ENCODE measurements at places on chromosomes 2 and 18. TPM values are rescaled to one million over a fixed set of nuclear protein-coding genes. Genes with fewer than 3 reads are reported as not detected.
A peak's percentile ranks its signal among the peaks of the same experiment; 100 is the strongest.

- DNase-seq = no peak
Measured at GRCh38 chr2:223052548-223053483, 826 bp downstream of the KCNE4 start.

DNA sequence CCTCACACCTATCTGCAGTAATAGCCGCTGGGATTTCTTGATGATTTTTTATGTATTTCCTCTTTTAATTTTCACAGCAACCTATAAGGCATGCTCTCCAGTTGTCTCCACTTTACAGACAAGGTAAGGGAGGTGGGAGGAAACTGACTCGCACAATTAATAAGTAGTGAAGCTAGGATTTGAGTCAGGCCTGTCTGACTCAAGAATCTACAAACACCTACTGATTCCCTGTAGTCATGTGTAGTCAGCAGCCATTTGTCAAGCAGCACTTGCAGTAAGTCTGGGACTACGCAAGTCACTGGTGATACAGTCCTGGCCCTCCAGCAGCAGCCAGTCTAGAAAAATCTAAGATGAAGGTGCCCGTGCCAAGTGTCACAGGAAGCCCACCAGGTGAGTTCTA lies 193.6 kb upstream of the PKDCC start:
- DNase-seq = no peak

DNA sequence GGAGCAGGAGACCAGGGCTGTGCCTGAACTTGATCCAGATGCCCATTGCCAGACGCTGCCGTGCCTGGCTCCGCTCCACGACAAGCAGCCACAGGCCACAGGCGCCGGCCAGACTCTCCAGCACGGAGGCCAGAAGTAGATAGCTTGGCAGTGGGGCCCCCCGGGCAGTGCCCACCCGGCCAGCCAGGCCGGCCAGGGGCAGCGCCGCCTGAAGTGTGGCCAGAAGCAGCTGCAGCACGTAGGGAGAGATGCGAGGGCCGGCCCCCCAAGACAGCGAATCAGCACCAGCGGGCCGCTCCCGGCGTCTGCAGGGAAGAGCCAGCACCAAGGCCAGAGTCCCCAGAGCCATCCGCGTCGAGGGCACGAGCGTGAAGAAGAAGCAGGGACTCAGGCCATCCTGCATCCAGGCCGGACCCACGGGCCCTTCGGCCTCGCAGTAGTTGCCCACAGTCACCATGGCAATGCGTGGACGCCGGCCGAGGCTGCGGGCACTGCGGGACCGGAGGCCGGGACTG lies 484 bp downstream of the ABCB6 start:
- DNase-seq = no peak

- DNase-seq = no peak
Measured at GRCh38 chr2:234254783-234255521, 204.4 kb downstream of the SPP2 start.

GRCh38 chr2:49794396-49794795 lies 640.1 kb upstream of the FSHR start:
- no peak for DNase-seq

DNA sequence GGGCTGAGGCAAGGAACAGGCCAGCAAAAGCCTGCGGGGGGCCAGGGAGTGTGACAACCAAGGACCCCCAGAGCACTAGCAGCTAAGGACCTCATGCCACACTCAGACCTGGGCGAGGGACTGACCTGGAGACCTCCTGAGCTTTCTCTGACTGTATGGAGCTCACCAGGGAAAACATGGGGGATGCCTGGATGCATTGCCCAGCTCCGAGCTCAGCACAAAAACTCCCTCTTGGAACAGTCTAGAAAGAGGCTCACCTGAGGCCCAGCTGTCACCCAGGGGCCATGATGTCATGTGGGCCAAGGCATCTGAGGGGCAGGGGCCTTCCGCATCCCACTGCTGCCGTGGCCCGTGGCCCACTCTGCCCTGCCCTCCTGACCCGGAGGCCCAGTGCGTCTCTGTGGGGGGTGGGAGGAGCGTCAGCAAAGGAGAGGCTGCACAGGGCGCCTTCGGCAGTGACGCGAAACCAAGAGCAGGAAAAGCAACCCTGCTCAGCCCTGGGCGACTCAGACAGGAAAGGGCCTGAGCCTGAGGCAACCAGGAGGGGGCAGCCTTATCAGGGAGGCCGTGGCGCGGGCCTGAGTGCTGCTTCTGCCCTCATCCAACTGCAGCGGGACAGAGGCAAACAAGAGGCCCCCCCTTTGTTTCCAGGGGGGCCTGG lies 57.3 kb upstream of the ALPP start:
- peak; percentile 88 for DNase-seq

- no peak for DNase-seq
Measured at GRCh38 chr2:102396012-102396411, 26.9 kb upstream of the IL18RAP start.

DNA sequence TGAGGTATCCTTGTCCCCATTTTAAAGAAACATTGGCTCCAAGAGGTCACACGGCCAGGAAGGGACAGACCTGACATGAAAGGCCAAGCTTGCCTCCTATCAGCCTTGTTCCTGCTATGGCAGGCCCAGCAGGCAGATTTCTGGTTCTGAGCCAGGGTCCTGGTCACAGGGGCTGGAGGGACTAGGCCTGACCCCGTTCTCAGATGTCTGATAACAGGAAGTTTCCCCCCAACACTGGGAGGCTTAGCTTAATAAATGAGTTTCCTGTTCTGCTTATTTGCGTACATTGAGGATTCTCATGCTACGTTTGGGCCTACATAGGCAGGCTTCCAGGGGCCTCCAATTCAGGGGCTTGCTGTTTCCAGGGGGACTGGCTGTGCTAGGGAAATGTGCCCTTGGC lies 107.8 kb upstream of the LTBP1 start:
- DNase-seq = no peak

DNA sequence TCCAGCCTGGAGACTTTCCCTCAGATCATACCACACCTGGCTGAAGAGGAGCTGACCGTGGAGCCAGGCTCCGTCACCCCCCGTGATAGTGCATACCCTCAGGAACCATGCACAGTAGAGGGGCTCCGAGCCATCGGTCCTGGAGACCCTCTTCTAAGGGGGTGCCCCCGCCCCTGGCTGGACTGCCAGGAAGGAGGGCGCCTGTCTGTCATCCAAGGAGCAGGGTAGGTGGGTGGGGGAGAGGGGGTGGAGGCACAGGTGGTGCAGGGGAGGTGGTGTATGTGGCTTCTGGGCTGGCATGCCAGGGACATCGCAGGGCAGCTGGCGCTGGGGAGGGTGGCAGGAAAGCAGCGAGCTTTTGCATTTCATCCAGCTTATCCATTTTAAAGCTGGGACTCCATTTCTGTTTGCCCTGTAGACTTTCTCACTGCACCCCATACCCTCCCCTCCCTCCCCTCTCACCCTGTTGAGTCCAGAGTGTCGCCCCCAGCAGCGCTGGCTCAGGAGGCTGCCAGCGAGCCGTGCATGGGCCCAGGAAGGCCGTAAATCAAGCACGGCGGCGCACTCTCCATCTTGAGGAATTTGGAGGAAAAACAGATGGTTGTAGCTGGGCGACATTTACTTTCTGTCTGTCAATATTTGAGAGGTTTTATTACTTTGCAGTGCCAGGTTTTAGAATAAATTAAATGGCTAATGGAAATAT lies 56.2 kb upstream of the HS6ST1 start:
- DNase-seq = no peak

DNA sequence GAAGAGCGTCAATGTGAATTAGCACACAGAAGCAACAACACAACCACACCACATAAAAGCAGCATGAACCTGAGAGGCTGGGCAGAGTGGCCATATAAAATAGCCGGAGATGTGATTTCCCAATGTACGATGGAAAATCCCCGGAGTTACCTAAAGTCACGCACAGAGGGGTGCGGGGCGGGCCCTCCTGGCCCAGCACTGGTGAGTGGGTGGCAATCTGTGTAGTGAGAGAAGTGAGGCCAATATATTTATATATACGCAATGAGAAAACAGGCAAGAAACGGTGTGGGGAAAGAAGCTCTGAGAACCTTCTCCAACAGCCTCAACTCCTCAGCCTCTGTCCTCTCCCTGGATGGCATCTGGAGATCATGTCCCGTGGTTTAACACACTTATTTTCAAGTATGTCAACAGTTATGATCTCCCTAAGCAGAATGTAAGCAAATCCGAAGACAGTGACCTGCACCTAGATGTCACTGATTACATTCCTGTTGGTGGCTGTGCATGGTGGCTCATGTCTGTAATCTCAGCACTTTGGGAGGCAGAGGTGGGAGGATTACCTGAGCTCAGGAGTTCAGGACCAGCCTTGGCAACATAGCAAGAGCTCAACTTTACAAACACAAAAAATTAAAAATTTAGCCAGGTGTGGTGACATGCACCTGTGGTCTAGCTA lies 41.6 kb downstream of the CRACDL start:
- no peak for DNase-seq

DNA sequence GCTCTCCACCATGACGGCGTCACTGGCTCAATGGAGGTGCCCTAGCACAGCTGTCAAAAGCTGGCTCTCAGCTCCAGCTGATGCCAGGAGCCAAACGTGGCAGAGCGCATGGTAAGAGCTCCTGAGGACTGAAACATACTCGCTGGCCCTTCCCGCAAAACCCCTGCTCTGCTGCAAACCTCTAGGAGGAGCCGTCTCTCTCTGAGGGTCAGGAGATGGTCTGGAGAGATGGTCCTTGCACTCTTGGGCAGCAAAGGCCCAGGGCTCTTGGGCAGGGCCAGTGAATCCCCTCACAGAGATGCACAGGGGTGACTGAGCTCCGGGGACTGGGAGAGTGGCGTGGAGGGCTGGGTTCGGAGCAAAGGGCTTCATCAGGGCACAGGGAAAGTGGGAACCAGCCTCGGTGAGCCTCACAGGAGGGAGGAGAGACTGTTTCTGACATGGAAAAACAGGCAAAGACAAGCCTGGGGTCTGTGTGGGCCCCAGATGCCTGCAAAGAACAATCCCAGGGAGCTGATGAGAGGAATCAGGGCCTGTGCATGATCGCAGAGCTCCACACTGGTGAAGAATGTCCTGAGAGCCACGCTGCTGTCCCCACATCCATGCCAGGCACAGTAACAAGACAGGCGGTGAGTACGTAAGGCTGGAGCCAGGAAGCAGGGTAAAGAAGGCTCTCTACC lies 17.2 kb downstream of the SNORC start:
- DNase-seq = no peak

- no peak for DNase-seq
Measured at GRCh38 chr2:207490441-207490840, 39.3 kb upstream of the CREB1 start.

DNA sequence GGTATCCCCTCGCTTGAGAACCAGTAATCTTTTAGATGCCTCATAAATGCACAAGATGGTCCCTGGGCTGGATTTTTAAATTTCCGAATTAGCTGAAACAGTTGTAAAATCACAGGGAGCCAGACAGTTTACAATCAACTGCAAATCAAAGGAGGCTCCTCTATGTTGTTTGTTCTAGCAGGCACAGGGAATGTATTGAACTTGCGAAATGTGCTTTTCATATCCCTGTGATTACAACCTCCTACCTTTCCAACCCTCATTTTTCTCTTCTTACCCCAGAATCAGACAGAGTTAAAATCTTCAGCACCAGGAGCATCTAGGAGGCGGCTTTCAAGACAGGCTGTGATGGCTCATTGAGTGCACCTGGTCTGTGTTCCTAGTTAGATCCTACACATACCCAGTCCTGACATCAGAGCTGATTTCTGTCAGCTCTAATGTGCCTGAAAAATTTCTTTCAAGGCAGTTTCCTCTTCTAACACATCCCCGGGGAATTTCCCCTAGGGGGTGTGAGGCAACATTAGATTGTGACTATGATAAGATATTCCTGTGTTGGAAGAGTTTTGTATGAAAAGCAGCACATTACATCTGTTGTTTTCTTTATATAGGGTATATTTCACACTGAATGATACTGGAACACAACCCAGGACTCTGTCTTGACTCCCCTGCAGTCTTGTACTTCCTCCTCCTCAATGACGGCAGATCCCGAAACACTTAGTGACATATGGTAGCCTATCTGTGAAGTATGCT lies 17.9 kb upstream of the CAVIN2 start:
- no peak for DNase-seq

- no peak for DNase-seq
Measured at GRCh38 chr18:36183987-36184386, 3.3 kb upstream of the MOCOS start.

DNA sequence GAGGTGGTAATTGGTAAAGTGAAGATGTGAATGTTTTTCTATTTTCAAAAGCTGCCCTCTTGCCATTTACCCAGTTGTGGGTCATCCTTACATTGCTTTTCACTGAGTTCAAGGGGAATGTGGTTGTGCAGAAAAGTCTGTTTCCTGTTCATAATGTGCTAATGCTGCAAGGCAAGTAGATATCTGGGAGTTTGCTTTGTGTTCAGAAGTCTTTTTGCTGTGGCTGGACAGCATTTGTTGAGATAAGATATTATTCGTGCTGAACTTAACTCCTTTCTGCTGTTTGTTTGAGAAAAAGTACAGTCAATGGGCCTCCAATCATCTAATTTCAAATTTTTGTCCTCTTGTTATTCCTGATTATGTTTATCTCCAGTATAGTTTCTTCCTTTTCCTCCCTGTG lies 263.2 kb downstream of the LTBP1 start:
- no peak for DNase-seq

DNA sequence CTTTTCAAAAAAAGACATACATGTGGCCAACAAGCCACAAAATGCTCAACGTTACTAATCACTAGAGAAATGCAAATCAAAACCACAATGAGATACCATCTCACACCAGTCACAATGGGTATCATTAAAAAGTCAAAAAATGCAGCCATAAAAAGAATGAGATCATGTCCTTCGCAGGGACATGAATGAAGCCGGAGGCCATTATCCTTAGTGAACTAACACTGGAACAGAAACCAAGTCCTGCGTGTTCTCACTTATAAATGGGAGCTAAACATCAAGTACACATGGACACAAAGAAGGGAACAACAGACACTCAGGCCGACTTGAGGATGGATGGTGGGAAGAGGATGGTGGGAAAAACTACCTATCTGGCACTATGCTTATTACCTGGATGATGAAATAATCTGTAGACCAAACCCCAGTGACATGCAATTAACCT lies 17.8 kb upstream of the ATL2 start:
- no peak for DNase-seq

DNA sequence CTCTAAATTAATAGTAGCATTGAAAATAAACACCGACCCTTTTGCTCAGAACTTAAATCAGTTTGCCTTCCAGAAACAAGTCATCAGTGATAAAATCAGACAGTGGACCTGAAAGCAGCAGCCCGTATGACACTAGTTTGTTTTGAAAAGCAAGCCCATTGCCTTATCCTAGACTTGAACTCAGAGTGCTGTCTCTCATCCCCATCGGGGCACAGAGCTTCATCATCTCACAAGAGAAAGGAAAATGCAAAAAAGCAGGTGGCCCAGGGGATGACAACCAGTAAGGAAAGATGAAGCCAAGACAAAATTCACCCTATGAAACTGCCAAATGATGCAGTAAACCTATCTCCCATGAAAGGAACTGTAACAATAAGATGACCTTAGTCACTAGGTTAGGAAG lies 71.2 kb downstream of the CERKL start:
- no peak for DNase-seq

- peak; percentile 90 for DNase-seq
Measured at GRCh38 chr2:144325086-144325485, 194.8 kb downstream of the ZEB2 start.

Gene ITGAV
- total RNA-seq = 10.5 TPM

Gene SCN2A
- total RNA-seq = not detected

Gene GCC2
- 47.4 TPM for total RNA-seq

Gene ACMSD
- not detected for total RNA-seq

Gene GPR45
- total RNA-seq = not detected

Gene CSRNP3
- total RNA-seq = not detected

Gene PDCD1
- total RNA-seq = 4.1 TPM

Gene CD226
- 95.4 TPM for total RNA-seq
